ENCODE measurements at places on chromosomes 3 and 15. TPM values are rescaled to one million over a fixed set of nuclear protein-coding genes. Genes with fewer than 3 reads are reported as not detected.
A peak's percentile ranks its signal among the peaks of the same experiment; 100 is the strongest.

- DNase-seq = no peak
These were observed 41.1 kb upstream of the NDUFB4 start for GRCh38 chr3:120554812-120555606.

- DNase-seq = no peak
These were observed 53.0 kb upstream of the EHHADH start for GRCh38 chr3:185306847-185307246.

- peak; percentile 75 for DNase-seq
These were observed 29.6 kb upstream of the GREM1 start for GRCh38 chr15:32688151-32688639.

- no peak for DNase-seq
These were observed 123.7 kb upstream of the IGSF10 start for GRCh38 chr3:151584566-151584965.

DNA sequence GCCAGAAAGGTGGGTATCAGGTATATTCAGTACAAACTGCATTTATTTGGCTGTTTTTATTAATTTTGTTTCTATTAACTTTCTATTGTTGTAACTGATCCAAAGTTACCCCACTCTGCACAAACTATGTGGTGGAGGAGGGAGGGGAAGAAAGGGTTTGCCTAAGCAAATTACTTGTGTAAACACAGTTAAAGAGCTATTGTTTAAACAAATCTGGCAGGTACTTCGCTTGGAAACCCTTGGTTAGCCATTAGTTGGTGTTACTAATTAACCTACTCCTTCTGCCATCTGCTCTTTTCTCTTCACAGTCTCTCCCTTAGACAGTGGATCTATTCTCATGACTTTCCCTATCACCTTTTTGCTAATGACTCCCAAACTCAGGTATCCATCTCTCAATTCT is 328.4 kb upstream of the NECTIN3 start:
- DNase-seq = peak; percentile 39

- no peak for DNase-seq
These were observed 136.5 kb downstream of the ZNF621 start for GRCh38 chr3:40661284-40661683.

DNA sequence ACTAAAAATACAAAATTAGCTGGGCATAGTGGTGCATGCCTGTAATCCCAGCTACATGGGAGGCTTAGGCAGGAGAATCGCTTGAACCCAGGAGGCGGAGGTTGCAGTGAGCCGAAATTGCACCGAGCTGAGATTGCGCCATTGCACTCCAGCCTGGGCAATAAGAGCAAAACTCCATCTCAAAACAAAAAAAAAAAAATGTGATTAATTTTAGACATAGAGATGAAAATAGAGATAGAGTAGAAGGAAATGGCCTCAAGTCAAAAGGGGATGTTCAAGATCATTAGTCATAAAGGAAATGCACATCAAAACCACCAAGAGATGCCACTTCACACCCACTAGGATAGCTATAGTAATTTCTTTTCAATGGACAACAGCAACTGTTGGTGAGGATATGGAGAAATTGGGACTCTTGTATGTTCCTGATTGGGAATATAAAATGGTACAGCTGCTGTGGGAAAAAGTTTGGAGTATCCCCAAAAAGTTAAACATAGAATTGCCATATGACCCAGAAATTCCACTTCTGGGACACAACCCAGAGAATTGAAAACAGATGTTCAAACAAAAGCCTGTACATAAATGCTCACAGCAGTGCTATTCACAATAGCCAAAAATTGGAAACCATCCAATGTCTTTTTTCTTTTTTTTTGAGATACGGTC is 55.4 kb downstream of the ABHD2 start:
- DNase-seq = no peak

- no peak for DNase-seq
These were observed 26.4 kb downstream of the SLC9A9 start for GRCh38 chr3:143821862-143822261.

- peak; percentile 29 for DNase-seq
These were observed 10.7 kb downstream of the ITGB5 start for GRCh38 chr3:124876401-124876878.

GRCh38 chr3:25635038-25635437 is 29.7 kb downstream of the TOP2B start:
- no peak for DNase-seq

GRCh38 chr3:6165951-6166350 is 695.0 kb upstream of the GRM7 start:
- no peak for DNase-seq

GRCh38 chr15:45849136-45849535 is 214.3 kb downstream of the SQOR start:
- DNase-seq = no peak

The GUCA1C gene
- total RNA-seq = 4.4 TPM

The CHRFAM7A gene
- total RNA-seq = 3.1 TPM

The OSBPL10 gene
- total RNA-seq = 27.0 TPM

Measured in body of pancreas (tissue), 4 donors.